ENCODE measurements at places on chromosomes 11 and 22.

DNA sequence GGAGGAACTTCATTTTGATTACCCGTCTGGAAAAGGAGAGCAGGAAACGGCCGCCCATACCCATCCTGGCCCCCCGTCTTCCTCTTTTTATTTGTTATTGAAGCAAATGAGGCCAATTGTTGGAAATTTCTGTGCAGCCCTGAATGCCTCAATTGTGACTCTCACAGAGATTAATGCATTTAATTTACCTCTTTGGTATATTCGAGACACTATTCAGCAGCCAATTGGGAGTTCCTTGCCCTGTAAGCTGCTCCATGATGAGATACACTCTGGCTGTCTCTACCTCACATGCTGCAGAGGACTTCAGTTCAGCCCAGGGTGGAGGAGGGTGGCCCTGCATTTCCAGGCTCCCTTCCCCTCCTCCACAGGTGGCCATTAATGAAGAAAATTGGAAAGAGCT lies 60.6 kb upstream of the NTM start:
- no peak for DNase-seq

DNA sequence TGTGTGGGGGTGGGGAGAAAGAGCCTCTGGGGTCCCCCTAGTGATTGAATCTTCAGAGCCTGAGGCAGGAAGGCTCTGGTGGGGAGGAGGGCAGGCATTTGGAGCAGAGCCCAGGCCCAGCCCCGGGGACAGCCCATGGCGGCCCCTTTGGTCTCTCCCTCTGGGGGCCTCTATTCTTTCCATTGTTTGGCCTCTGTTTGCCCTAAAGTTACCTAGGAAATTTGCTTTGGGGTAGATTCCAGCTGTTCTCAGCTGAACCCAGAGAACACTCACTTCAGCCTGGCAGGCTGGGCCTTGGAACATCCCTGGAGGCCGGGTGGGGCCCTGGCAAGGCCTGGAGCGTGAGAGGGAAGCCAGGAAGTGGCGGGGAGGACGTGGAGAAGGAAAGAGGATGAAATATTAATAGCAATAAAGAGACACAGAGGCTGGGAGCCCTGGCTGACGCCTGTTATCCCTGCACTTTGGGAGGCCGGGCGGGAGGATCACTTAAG lies 22.9 kb upstream of the A4GALT start:
- peak; percentile 12 for DNase-seq

- DNase-seq, result no peak
Measured at GRCh38 chr11:11380883-11381282, 27.8 kb upstream of the CSNK2A3 start.

GRCh38 chr11:12900496-12900895 lies 108.6 kb upstream of the RASSF10 start:
- peak; percentile 96 for DNase-seq

GRCh38 chr11:86230921-86231434 lies 13.6 kb upstream of the EED start:
- peak; percentile 16 for DNase-seq

DNA sequence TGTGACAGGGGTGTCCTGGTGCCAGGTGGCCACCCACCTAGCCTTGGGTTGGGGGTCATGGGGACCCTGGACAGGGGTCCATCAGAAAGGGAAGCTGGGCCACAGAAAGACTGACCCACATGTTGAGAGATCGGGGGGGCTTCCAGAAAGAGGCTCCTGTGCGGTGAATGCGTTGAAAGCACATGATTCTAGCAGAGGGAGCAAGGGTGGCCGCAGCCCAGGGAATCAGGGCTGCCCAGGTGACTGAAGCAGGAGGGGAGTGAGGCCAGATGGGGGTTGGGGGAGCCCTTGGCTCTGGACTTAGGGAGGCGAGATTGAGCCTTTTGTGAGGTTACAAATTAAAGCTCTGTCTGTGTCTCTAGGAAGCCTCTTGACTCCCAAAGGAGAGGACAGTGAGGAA lies 80.7 kb downstream of the MORC2 start:
- no peak for DNase-seq

GRCh38 chr11:47675851-47676250 lies 33.5 kb upstream of the MTCH2 start:
- no peak for DNase-seq

DNA sequence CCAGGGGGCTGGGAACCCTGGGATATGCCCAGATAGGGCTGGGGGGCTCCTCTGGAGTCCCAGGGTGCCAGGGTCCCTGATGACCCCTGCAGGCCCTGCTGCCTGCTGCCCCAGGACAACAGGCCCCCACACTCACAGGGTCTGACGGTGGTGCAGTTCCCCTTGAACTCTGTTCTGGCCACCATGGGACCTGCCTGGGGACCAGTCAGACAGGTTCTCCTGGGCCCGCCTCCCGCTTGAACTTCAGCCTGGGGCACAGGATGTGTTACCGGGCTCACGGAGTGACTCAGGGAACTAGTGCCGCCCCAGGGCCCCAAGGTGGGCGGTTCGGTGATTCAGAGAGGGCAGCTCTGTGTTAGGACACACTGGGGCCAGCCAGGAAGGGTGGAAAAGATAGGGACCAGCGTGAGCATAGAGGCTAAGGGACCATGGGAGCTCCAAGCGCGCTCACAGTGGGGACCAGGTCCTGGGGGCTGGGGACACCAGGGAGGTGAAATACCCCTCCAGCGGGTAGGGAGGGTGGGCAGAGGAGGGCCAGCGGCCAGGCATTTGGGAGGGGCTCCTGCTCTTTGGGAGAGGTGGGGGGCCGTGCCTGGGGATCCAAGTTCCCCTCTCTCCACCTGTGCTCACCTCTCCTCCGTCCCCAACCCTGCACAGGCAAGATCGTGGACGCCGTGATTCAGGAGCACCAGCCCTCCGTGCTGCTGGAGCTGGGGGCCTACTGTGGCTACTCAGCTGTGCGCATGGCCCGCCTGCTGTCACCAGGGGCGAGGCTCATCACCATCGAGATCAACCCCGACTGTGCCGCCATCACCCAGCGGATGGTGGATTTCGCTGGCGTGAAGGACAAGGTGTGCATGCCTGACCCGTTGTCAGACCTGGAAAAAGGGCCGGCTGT lies 21.5 kb upstream of the TXNRD2 start:
- peak; percentile 68 for DNase-seq

DNA sequence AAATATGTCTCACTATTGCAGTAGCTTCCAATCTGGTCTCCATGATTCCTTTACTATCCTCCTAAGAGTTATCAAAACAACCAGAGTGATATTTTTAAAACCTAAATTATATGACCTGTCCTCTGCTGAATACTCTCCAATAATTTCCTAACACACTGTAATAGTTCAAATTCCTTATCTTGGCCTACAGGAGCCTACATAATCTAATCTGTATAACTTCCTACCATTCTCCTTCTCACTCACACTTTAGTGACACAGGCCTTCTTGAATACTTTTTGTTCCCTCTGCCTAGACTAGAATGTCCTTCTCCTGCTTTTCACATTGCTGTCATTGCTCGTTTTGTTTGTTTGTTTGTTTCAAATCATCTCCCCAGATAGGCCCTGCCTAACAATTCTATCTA lies 9.4 kb downstream of the FHIP1B start:
- no peak for DNase-seq

- peak; percentile 6 for DNase-seq
Measured at GRCh38 chr22:17980638-17981051, 43.7 kb downstream of the MICAL3 start.

GRCh38 chr22:17807578-17808410 lies 33.5 kb upstream of the BID start:
- DNase-seq, result no peak

- no peak for DNase-seq
Measured at GRCh38 chr11:44598831-44599230, 33.4 kb downstream of the CD82 start.

- no peak for DNase-seq
Measured at GRCh38 chr11:74019860-74020259, 11.0 kb upstream of the UCP3 start.

DNA sequence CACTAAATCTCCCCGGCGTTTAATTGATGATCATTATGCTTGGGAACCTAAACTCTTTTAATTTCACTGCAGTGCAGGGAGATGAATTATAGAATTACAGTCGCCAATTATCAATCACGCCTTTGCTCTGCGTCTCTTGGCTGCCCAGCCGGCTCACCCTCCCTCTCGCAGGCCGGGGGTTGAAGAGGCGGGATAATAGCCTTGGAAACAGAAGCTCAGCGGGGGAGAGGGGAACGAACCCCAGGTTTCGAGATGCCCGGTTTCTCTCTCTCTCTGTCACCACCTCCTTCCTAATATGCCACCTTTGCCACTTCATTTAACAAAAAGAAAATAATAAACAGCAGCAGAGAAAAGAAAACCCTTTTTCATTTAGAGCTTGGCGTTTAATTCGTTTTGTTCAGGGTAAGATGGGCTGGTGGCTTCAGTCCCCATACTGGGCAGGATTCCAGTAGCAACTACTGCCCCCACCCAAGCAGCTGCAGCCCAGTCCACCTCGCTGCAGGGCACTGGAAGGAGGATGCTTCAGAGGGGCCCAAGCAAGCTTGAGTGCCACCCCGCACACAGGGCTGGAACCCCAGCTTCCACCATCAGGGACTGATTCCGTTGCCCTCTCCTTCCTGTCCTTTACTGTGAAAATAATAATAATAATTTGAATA lies 271.7 kb downstream of the BUD13 start:
- no peak for DNase-seq

GRCh38 chr11:96748639-96749370 lies 359.0 kb downstream of the JRKL start:
- peak; percentile 16 for DNase-seq

DNA sequence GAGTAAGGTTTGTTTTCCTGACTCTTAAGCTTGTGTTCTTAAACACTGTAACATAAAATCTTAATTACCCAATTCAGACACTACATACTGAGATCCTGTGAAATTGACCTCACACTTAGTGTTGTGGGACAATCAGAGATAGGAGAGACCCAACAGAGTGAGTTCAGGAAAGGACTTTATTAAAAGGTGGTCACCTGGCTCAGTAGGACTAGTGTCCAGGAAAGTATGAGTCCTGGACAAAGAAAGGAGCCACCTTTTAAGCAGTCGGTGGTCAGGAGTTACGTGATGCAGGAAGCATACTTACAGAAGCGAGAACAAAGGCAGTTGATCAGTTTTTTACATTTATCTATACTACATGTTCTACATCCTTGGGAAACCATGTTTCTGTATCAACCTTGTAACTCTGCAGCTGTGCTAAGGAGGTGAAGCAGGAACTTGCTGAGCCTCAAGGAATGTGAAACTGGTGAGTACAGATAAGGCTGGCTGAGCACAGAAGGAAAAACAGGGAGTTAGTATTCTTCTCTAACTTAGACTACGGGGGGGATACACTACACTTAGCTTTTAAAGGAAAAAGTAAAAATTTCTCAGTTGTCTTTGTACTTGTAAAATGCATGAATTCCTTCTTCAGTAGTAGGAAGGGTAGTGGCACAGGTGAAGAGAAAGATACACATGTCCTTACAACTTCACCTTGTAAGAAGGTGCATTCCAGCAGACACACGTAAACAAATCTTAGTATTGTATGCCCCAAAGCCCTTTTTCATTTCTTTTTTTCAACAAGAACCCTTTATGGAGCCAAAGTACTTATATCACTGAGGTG lies 15.1 kb downstream of the OR51E1 start:
- no peak for DNase-seq

DNA sequence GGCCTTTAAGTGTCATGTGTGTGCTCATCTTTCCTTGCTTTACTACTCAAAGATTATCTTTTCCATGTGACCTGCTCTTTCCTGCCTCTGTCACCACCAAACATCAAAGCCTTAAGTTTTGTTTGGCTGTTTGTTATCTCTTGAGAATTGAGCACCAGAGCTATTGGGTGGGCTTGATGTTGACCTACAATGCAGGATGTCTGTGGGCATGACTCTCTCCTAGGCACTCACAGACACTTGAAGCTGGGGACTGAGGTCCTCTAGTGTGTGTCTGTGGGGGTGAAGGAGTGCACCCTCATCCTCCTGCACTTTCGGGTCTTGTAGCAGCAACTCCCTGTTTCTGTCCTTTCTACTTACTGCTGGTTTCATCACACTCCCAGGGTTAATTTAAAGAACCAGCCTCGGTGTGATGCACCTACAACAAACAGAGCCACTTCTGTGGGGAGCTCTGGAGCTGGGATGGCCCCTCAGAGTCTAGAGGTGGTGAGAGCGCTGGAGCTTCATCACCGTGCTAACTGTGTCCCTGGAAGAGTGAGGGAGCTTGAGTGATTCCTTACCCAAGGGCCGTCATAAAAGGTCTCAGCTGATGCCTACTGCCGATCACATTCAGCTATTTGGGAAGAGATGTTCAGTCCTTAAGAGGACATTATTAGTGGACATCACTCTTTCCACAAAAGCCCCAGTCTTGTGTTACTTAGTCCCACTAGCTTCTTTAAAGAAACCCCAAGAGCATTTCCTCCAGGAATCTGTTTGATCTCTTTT lies 56.3 kb downstream of the LRRC74B start:
- no peak for DNase-seq

DNA sequence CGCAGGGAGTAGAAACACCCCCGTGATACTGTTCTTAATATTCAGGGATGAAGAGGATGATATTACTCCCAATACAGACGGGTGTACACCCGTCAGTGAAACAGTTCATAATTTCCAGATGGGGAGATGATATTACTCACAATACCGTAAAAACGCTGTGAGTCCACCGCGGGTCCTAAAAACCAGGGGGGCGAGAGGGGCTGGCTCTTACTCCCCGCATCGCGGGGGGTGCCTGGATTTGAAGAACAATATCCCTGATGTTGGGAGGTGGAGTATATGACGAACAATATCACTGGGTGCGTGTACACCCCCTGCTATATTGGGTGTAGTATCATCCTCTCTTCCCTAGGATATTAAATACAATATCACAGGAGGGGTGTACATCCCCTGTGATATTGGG lies 20.5 kb upstream of the APOL5 start:
- no peak for DNase-seq

DNA sequence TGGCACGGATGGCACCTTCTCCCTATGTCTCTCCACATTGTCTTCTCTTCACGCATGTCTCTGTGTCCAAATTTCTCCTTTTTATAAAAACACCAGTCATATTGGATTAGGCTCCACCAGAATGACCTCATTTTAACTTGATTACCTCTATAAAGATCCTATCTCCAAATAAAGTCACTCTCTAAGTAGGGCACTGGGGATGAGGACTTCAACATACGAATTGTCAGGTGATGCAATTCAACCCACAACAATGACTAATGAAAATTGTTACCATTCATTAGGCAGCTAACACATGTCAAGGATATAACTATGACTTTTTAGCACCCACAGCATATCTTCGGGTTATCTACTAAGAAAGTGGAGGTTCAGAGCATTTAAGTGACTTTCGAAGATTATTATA lies 55.5 kb upstream of the USP47 start:
- DNase-seq, result no peak

GRCh38 chr11:124758355-124759265 lies 3.5 kb downstream of the ESAM start:
- no peak for DNase-seq

GRCh38 chr11:129223701-129224149 lies 31.6 kb upstream of the ARHGAP32 start:
- DNase-seq, result peak; percentile 47
